Stimulated activated CD8-positive, alpha-beta memory T cell treated with anti-CD3 and anti-CD28 coated beads, Interleukin-4, amount 100 ng/mL, for 48 hours (primary cell): ENCODE measurements at places on chromosomes 1 and 21.

- DNase-seq, result no peak
Observed at GRCh38 chr1:3135073-3135702, 66.2 kb downstream of the PRDM16 start.

- no peak for DNase-seq
Observed at GRCh38 chr1:41681331-41682098, 197.0 kb upstream of the EDN2 start.

- no peak for DNase-seq
Observed at GRCh38 chr1:207284209-207284897, 37.1 kb upstream of the CD55 start.

- DNase-seq, result no peak
Observed at GRCh38 chr1:61277121-61277690, 194.8 kb downstream of the NFIA start.

DNA sequence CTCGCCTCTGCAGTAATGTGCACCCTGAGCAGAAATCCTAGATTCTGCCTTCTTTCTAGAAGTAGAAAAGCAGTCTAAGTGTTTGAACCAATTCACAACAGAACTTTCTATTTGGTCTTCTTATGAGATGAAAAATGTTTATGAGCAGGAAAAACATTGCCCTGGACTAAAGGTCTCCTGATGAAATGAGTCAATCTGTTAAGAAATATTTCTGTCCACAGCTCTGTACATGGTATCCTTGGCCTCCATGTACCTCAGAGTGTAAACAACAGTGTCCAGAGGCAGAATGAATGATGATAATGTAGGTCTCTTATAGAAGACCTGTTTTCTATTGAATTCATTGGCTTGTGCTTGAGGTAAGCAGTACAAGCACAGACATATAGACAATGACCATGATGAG lies 6.2 kb upstream of the APCS start:
- no peak for DNase-seq

DNA sequence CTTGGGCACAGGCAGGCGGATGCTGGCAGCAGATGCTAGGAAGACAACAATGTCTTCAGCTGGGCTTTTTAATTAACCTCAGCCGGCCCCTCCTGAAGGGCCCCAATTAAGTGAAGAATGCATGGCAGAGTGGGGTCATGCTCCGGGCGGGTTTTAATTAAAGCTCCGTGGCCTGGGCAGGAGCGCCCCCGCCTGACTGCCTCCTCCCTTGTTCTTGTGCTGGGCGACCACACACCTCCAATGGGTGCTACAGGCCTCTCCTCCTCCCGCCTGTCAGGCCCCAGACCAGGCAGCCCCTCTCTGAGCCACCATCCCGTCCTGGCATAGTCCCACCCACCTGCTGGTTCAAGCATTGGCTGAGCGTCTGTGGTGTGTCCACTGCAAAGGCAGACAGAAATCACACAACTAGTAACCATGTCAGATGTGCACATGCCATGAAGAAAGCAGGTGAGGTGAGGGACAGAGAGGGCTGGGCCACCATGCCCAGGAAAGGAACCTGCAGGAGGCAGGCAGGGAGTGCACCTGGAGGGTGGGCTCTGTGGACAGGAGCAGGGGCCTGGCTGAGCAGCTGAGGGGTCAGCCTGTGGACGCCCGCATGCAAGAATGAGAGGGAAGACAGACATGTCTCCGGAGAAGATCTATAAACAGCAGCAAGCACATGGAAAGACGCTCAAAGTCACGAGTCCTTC lies 8.5 kb upstream of the ARF1 start:
- DNase-seq, result no peak

GRCh38 chr1:221240690-221241089 lies 361.4 kb downstream of the HLX start:
- no peak for DNase-seq

GRCh38 chr1:85818371-85818770 lies 110.1 kb upstream of the ZNHIT6 start:
- no peak for DNase-seq

DNA sequence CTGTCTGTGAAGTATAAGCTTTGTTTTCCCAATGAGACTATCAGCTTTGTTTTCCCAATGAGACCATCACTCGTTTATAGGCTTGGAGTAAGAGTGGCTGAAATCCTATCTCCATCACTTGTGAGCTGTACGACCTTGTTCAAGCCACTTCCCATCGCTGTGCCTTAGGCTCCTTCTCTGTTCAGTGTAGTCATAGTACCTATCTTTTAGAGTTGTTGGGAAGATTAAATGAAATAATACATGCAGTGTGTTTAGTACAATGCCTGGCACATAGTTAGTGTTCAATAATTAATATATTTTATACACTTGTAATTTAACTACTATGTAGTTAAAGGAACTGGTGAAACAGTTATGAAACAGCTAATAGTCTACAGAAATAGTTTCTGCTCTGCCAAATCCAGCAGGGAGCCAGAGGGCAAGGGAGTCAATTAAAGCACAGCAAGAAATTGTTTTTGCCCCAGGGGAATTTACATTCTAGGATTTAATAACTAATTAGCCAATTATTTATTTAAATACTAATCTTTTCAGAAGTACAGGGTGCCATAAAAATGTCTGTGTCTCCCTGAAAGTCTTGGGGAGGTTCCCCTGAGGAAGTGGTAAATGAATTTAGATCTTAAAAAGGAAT lies 139.3 kb upstream of the HMCN1 start:
- no peak for DNase-seq

DNA sequence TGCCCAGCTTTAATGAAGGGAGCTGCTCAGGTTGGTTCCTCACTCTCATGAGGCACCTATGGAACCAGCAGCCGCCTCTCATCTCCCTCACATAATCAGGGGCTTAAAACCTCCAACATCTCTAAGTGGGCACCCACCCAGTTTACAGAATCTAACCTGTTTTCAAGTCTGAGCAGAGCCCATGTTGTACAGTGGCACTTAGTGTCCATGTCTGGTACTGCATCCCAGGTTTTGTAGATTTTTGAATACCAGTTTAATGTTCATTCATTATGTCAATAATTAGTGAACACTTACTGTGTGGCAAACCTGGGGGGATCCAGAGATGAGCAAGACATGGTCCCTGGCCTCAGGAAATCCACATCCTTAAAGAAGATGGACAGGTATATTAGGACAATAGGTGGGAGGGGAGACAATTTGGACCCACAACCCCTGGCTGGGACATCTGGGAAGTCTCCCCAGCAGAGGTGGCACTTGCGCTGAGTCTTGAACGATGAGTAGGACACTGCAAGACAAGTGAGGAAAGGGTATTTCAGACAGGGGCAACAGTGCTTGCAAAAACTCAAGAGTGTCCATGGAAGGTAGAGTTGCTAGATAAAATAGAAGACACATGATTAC lies 83.3 kb downstream of the LACTBL1 start:
- DNase-seq, result no peak

DNA sequence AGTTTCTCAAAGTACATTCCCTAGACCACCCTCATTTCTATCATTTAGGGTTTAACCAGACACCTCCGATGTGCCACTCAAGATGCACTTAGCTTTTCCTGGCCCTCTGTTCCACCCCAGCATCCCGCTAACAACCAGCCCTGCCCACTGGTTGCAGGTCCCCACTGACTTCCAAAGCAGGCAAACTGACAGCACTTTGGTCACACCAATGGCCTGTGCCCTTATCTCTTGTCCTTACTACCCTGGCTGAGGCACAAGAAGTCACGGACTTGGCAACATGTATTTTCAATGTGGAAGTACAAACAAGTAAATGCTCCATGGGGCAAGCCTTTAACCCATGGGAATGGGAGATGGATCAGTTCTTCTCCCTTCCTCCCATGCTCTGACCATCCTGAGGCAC lies 357.1 kb downstream of the OMA1 start:
- DNase-seq, result no peak

- no peak for DNase-seq
Observed at GRCh38 chr1:76274302-76274701, 199.8 kb downstream of the ST6GALNAC3 start.
